NCI-H1930 (cell line): ENCODE measurements at places on chromosomes 1 and 21.
A peak's percentile ranks its signal among the peaks of the same experiment; 100 is the strongest.

DNA sequence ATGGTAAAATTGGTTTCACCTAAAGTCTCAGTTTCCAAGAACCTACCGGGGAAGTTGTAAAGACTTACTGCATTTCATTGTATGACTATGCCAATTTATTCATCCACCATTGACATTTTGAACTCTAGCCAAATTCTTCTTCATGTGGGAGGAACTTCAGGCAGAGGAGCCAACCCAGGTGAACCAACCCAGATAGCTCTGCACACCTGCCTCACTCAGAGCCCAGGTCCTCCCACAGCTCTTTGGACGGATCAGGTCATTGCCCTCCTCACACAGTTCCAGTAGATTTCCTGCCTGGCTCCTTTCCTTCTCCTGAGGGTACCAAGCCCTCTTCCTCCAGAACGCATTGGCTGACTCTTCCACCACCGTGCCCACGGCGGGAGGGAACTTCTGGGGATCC is 121.7 kb downstream of the DTL start:
- DNase-seq = no peak

- no peak for DNase-seq
Observed at GRCh38 chr1:90851711-90852050, 134.6 kb upstream of the BARHL2 start.

- no peak for DNase-seq
Observed at GRCh38 chr1:198030682-198031081, 113.5 kb downstream of the LHX9 start.

DNA sequence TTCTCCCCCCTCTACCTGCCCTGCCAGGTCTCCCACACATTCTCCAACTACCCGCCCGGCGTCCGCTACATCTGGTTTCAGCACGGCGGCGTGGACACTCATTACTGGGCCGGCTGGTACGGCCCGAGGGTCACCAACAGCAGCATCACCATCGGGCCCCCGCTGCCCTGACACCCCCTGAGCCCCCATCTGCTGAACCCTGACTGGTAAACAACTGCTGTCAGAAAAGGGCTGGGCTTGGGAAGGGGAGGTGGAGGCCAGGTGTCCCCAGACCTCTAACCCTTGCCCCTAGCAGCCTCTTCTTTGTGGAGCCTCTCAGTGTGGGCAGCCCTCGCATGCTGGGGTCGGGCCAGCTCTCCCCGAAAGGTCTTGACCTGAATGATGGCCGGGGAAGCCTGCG is 2.9 kb upstream of the FBXO6 start:
- no peak for DNase-seq

GRCh38 chr1:60133000-60133673 is 59.6 kb upstream of the C1orf87 start:
- DNase-seq = no peak

DNA sequence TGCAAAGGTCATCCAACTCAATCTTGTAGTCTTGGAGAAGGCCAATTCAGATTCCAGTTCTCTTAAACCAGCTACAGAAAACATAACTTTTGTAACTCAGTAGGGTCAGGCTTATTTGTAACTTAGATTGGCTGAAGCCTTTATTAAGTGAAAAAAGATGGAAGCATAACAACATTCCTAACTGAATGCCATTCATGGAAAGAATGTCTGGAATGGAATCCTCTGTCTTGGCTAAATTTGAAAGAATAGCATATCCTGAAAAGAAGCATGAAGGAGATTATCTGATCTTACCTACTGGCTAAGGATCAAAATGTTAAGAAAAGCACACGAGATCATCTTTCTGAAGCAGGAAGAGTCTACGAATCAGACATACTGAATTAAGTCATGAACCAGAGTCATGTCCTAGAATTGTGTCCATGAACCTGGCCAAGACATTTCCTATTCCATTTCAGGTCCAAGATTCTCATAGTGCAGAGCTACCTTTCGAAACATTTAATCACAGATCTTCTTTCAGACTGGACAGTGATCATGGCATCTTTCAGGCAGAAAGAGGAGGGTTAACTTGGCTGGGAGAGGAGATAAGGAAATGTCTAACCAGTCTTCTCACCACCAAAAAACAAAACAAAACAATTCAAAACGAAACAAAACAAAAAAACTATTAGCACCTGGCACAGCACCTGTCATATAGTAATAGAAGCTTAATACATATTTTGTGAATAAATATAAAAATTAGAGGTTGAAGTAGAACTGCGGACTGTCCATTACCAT is 75.6 kb downstream of the XCL2 start:
- DNase-seq = no peak

- no peak for DNase-seq
Observed at GRCh38 chr1:110173466-110174105, 23.3 kb downstream of the SLC6A17 start.

DNA sequence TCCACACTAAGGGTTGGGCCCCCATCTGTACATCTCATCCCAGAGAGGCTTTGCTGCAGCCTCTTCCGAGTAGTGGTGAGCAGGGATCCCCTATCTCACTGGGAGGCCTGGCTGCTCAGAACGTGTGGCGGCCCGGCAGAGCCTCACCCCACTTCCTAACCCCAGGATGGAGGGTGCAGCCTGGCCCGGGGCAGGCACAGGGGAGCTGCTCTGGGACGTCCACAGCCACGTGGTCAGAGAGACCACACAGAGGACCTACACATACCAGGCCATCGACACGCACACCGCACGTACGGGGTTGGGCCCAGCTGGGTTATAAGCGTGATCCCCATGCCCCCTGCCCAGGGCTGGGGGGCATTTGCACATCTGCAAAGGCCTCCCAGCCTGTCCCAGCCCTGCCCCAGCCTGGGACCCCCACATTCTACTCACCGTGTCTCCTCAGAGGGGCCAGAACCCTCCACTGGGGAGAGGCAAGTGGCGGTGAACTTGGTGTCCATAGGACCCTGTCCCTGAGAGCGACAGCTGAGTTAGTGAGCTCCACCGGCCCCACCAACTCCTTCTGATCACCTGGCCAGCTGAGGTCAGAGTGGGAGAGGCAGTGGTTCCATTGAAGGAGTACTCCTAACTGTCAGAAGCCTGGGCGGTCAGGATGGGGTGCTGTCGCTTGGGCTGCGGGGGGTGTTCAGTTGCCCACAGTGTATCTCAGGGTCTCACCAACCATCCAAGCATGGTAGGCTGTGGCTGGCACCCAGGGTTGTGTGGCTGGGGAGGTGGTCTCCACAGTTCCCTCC is 41.2 kb downstream of the TRIM11 start:
- no peak for DNase-seq

DNA sequence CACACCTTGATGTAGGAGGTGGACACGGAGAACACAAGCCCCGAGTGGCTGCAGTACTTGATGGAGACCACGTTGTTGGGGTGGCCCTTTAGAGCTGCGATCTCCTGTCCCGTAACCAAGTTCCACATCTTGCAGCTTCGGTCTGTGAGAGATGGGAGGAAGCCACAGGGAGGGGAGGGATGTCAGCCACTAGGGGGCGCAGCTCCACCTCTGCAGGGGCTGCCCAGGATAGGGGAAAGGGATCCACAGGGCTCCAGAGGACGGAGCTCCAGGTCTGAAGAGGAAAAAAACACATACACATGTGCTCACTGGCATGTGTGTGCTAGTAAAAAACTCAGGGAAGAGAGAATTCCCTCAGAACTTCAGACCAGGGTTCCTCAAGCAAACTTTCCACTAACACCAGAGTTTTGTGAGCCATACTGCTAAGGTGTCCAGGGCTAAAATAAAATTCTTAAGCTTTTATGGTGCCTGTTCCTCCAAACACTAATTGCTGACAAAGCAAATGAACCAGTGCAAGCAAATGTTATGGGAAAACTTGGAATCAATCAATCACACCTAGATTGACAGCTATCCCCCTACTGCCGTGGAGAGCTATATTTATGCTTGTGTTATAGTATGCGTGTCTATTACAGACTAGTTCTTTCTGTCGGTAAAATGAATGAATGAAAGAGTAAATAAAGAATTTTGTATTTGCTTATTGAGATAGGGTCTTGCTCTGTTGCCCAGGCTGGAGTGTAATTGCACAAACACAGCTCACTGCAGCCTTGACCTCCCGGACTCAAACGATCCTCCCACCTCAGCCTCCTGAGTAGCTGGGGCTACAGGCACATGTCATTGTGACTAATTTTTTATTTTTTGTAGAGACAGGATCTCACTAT is 43.7 kb downstream of the KIF21B start:
- peak; percentile 8 for DNase-seq

- no peak for DNase-seq
Observed at GRCh38 chr1:19922015-19922688, 1.3 kb downstream of the PLA2G2E start.
